GM13976 (cell line): ENCODE measurements at places on chromosomes 11 and 22.

DNA sequence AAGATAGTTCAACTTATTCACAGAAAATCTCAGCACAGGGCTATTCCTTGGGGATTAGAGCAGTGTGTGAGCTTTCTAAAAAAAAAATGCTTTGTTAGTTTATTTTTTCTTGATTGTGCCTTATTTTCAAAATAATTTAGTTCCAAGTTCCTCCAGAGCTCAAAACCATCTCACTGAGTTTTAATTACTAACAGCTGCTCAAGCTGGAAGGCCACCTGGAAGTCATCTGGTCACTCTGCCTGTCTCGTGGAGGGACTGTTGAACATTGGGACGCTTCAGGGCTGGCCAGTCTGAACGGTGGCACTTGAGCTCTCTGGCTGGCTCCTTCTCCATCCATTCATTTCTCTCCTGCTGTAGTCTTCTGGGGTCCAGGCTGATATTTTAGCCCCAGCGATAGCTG, 4.0 kb downstream of the OR51E1 start:
- DNase-seq = no peak

GRCh38 chr11:123257370-123257769, 62.3 kb upstream of the CLMP start:
- no peak for DNase-seq

DNA sequence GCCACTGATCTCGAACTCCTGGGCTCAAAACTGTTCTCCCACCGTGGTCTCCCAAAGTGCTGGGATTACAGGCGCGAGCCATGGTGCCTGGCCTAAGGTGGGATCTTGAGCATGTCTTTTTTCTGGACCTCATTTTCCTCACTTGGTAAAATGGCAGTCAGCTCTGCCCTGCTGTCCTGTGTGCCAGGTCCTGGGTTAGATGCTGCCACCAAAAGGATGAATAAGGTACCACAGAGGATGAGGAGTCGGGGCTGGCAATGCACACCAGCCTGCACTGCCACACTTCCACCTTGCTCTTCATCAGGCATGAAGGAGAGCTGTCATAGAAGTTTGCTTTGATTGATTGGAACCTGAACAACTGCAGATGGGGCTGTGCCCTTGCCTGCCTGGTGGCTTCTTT, 32.3 kb downstream of the ACO2 start:
- peak; percentile 69 for DNase-seq

DNA sequence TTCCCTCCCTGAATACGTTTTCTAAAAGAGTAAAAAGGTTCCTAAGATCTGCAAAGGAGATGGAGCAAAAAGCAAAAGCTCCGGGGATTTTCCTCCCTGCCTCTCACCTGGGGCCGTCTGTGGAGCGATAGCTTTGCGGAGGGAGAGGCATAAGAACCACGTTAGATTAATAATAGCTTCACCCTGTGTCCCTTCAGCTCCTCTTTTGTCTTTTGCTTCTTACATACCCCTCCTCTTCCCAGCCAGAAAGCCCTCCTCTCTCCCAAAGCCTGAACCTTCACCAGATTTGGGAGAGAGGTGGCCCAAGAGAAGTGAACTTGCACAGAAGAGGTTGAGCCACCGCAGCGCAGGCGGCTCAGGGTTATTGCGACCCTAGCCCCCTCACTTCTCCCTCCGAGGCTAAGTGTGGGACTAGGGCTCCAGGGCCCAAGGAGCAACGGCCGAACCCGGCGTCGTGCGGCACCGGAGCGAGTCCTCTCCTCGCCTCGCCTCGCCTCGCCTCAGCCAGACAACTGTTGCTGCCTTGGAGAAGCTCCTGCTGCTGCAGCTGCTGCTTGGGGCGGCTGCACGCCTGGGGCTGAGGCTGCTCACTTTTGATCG, 97.6 kb upstream of the HSD17B12 start:
- no peak for DNase-seq
